Dermis blood vessel endothelial cell (primary cell): ENCODE measurements at places on chromosomes 16 and 17. TPM values are rescaled to one million over a fixed set of nuclear protein-coding genes. Genes with fewer than 3 reads are reported as not detected.

The HOXB4 gene
- 2.7 and 3.2 TPM in 2 replicates for total RNA-seq

The SLC35B1 gene
- 56.9 and 58.9 TPM in 2 replicates for total RNA-seq

The SRCIN1 gene
- total RNA-seq, result under 0.01 and 0.14 TPM in 2 replicates

The MTSS2 gene
- total RNA-seq, result 19.9 and 20.6 TPM in 2 replicates

The B3GNT9 gene
- total RNA-seq, result 3.5 and 5.3 TPM in 2 replicates

The TSPOAP1 gene
- total RNA-seq, result under 0.01 and 0.14 TPM in 2 replicates

The TEX14 gene
- total RNA-seq, result under 0.01 and 0.05 TPM in 2 replicates

The CYLD gene
- 37.5 and 59.1 TPM in 2 replicates for total RNA-seq

The ST6GALNAC1 gene
- total RNA-seq, result not detected in 2 replicates

DNA sequence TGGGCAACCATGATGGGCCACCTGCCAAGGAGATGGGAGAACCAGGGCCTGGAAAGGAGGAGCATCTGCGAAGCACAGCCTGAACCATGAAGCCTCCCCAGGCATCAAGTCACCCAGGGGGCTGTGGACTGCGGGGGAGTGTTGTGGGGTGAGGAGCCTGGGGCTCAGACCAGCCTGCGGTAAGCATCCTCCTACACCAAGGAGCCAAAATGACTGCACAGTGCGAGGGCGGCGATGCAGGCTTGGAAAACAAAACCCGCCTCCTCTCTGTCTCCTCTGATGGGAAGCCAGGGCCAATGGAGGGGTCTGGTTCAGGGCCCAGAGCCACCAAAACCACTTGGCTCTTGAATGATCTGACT lies 18.1 kb upstream of the MAF start:
- no peak for DNase-seq

DNA sequence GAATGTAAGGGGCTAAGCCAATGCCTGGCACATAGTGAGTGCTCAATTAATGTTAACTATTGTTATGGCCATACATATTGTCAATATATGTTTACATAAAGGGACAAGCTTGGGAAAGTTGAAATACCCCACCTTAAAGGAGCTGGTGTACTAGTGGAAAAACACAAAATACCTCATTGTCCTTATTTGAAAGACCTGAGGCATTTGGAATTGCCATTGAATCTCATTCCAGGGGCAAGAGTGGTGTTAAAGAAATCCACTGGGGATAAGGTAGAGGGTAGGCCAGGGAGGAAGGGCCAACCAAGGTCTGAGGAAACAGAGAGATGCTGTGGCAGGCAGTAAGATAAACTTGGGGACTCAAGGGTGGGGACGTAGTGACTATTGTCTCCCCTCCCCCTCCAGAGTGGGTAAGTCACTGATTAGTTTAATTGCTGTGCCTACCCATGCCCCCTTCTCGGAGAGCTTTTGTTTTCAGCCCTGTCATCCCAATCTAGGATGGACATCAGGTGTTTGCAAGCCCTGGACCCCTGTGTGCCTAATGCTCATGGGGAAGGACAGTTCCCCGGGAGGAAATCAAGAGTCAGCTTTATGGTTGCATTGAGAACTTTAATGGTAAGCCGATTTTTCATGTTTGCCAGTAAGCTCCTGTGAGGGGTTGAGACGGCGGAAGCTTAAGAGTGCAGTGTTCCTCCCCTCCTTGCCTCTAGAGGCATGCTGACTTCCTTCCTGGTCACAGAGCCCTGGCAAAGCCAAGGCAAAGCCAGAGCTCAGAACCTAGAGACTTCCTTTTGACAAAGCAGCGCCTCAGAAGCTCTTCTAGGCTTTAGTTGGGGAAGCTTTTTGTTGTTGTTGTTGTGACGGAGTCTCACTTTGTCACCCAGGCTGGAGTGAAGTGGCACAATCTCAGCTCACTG lies 2.5 kb upstream of the HEATR9 start:
- peak; percentile 57 for DNase-seq

- no peak for DNase-seq
Observed at GRCh38 chr16:85166699-85167588, 54.7 kb upstream of the CIBAR2 start.

DNA sequence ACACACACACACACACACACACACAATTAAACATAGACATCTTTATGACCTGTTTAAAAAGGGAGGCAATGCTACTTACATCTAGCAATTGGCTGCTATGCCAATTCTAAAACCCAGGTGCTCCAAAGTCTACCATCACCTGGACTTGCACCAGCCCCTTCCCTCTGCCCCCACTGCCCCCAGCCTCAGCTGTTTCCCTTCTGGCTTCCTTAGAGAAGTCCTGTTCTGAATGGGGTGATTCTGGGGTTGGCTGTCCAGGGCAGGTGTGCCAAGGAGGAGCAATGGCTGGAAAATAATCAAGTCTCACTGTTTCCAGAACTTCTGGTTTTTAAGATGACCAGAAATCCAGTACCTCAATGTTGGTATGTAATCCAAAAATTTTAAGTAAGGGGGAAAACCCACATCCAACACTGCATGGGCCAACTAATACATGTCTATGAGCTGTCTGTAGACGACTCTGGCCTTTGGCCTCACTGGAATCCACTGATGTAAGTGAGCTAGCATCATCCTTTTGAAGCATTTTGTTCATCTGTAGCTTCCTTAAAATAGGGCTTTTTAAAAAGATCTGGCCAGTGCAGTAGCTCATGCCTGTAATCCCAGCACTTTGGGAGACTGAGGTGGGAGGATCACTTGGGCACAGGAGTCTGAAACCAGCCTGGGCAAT lies 2.1 kb downstream of the IFT20 start:
- DNase-seq, result no peak

DNA sequence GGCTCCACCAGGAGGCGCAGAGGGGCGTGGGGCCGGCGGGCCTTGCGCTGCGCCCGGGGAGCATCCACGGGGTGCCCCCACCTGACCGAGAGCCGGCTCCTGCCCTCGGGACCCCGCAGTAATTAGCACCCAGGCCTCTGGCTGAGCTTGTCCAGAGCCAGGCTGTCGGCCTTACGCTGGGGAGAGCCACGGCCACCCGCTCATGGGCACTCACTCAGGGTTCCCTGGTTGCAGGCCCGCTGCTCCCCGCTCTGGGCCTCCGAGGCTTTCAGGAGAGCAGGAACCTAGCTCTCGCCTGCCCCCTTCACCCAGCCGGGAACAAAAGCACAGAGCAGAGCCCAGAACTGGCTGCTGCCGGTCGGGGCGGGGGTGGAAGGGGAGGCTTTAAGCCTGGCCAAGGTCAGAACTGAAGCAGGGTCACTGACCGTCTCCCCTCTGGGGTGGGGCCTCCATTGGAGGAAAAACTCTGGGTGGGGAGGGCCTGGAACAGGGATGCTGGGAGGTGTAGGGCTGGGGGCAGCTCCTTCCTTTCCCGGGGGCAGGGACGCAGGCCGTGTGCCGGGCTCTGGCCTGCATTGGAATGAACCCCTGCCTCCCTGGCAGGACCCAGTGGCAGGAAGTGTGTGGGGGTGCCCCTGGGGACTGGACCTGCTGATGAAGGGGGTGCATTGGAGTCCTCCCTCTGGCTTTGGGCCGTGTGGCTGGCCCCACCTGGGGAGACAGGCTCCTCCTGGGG lies 12.3 kb downstream of the GLIS2 start:
- DNase-seq, result peak; percentile 87

- DNase-seq, result peak; percentile 88
Observed at GRCh38 chr17:70558821-70559220, 389.5 kb downstream of the KCNJ2 start.

DNA sequence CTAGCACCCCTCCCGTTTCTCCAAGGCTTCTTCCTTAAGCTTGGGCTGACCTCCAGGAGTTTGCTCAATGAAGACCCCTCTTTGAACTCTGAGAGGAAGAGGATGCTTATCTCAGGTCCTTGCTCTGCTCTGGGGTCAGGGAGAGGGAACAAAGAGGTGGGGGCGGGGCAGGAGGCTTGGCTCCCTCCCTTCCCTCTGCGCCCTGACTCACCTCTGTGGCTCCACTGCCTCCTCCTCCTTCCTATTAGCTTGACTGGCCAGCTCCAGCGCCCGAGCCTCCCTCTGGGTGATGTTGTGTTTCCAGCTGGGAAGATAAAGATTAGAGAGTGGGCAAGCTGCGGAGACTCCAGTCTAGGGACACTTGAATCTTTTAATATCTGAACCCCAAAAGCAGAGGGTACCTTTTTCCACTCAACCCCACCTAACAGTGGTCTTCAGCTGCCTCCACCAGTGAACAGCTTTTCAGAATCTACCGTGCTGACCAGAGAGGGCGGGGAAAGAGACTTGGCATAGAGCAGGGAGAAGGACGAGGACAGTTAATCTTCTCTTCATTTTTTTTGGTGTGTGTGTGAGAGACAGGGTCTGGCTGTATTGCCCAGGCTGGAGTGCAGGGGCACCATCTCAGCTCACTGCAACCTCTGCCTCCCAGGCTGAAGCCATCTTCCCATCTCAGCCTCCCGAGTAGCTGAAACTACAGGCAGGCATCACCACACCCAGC lies 6.7 kb downstream of the GIP start:
- peak; percentile 42 for DNase-seq

GRCh38 chr16:77581706-77582105 lies 140.6 kb upstream of the NUDT7 start:
- DNase-seq, result no peak

- DNase-seq, result no peak
Observed at GRCh38 chr17:75267153-75267410, 3.9 kb downstream of the MIF4GD start.

DNA sequence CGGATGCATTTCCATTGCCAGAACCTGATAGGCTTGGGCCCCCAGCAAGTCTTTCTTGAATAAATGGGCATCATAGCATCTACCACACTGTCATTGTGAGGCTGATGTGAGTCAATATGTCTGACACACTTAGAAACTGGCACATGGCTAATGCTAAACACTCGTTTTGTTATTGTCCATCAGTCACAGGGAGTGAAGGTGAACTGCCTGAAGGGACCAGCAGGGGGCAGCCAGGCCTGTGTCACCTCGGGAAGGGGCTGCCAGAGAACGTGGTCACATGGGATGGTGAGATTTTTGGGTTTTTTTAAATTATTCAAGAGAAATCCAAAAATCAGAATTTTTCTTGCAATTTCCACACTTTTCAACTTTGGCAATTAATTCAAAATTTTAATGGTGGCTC lies 831 bp upstream of the RCVRN start:
- DNase-seq, result no peak

DNA sequence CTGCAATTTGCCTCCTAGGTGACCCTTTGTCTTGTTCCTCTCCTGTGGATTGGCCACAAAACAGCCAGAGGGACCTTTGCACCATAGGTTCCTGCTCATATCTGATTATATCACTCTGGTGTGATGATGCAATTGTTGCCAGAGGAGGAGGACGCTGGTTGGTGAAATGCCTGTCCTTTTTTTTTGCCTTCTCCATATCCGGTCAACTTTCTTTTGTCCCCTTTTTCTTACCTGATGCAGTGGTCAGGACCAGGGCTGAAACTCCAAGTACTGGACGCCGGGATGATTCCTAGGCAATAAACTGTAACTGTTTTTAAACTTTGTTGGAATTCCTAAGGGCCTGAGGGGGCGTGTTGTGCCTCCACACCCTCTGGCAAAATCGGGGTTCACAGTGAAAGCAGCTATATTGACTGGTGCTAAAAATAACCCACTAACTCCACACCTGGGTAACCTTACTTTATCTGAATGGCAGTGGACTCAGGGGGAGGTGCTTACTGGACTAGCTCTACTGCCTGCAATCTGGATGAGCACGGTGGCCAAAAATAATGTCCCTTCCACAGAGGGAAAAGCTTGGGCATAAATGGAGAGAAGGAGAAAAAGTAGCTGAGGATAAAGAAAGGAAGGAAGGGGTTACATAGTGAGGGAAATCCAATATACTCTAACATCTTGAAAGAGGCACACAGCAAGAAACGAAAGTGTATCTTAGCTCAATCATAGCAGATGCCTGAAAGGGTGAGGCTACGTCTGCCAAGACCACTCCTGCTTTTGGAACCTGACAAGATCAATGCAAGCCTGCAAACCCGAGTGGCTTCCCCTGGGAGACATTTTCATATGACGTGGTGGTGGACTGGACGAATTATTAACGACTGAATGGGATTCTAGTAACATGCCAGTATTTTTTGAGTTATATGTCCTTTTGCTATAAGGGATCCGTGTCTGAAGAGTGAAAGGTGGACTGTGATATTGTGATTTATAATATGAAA lies 28.4 kb upstream of the ZNF423 start:
- no peak for DNase-seq

DNA sequence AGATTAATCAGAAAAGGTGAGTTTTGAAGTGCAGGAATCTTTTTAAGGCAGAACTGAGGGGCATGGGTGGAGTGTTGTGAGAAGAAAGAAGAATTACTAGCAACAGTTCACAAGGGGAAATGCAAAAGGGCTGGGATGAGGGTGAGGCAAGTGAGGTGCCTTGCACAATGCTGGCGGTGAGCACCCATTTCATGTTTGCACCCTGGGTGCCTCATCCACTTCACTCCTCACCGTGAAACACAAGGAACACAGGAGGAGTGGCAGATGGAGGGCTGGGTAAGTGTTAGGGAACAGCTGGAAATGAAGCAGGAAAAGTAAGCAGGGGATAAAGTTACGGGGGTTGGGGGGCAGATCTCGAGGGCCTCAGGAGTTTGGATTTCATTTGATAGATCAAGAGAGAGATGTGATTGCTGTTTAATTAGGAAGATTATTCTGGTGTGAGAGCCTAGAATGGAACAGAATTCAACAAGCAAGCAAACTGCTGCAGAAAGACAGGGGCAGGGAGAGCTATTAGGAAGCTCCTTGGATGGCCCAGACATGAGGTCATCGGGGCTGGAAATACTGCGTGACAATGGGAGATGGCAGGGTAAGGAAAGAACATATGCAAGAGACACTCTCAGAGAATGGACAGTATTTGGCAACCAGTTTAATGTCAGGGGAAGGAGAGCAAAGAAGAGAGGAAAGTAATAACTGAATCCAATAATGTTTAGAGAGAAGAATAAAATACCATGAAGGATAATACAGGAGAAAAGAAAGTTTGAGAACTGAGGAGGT lies 8.3 kb upstream of the HEATR6 start:
- DNase-seq, result peak; percentile 26

- no peak for DNase-seq
Observed at GRCh38 chr17:61261001-61261637, 138.5 kb upstream of the TBX2 start.

DNA sequence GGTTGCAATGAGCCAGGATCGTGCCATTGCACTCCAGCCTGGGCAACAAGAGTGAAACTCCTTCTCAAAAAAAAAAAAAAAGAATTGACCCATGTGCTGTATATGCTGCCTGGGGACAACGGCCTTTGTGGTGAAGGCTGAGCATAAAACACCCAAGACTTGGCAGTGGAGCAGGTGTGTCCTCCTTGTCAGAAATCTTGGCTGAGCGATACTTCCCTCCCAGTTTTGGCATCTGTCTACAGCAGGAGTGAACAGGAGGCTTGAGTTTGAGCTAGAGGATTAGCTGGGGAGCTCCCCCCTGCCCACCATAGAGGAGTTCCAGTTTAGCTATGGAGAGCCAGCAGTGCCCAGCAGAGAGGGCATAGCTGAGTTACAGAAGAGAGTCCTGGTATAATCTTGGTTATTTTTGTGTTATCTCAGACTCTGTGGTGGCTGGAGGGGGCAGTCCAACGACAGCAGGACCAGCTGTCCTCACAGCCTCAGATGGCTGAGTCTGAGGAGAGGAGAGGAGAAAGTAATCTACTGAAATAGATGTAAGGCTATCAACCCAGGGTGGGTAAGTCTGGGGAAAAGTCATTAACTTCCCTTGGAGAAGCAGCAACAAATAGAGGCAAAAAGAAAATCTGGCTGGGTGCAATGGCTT lies 18.4 kb downstream of the SP2 start:
- no peak for DNase-seq
